ENCODE measurements at places on chromosomes 1 and 21.

DNA sequence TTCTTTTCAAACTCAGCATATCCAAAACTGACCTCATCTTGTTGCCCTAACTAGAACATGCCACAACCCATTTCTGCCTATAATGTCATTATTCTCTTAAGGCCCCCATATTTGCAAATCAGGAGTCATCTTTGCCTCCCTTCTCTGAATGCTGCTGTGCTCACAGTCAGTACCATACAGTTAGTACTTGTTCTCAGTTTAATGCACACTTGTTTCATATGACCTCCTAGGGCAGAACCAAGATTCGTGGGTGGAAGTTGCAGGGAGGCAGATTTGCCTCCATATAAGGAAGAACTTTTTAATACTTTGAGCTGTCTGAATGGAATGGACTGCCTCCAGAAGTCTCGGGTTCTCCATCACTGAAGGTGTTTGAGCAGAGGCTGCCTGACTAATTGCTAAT, 9.2 kb downstream of the CAP1 start:
- DNase-seq: no peak

DNA sequence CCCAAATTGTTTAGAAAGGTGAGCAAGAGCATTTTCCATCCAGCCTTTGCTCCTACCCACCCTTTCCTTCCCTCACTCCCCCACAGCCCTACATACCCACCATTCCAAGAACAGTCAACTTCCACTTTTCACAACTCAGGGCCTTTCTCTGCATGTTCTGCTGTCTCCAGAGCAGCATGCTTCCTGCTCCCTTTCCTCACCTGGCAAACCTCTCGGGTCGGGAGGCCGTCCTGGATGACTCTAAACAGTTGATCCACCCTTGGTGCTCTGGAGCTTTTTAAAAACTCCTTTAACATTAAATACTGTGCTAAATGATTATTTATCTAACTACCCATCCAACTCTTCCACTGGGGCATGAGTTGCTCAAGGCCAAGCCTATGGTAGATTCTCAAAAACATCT, 200.6 kb downstream of the SETD4 start:
- no peak for DNase-seq

DNA sequence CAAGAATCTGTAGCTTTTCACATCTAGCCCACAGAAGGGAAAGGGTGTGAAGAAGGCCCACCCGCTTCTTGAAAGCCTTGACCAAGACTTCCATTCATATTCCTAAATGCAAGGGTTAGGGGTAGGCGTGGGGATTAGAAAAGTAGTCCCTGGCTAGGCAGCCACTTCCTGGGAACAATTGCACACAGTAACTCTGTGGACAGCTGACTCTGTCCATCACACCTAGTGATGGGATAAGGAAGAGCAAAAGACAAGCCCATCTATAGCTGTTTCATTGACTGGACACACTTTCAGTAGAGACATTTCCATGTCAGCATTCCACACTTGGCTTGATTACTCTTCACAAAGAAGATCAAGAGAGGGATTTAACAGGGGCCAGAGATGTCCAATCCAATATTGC, 294.2 kb downstream of the PBX1 start:
- DNase-seq: no peak

DNA sequence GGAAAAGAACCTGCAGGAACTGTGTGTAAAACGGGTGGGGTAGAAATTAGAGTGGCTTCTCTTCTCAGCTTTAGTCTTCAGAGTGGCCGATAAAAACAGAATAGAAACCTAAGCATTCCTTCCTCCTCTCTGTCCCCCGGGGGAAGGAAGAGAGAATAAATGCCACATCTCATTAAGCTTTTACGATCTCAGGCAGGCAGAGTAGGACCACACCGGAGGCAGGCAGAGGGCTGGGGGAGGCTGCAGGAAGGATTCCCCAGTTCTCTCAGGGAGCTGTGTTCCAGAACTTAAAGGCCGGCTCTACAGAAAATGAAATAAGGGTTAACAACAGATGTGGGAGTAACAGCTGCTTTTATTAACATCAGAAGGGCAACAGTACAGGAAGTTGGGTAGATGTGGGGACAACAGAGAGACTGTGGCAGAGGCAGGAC, 24.5 kb upstream of the MEF2D start:
- no peak for DNase-seq

- DNase-seq: no peak
Observed at GRCh38 chr1:46406881-46407608, 12.9 kb downstream of the FAAH start.
